Right atrium auricular region (tissue), 2 donors: ENCODE measurements at places on chromosomes 2 and 18.

GRCh38 chr2:191041418-191042161 is 27.6 kb upstream of the STAT1 start:
- peaks cover 15% of the 10 kb centered on the region for H3K36me3 ChIP-seq
- H3K27me3 ChIP-seq, result no peaks in the 10 kb centered on the region

- no peak overlapping the region for H3K27ac ChIP-seq
- DNase-seq, result no peak
- H3K27me3 ChIP-seq, result no peaks in the 10 kb centered on the region
- no peaks in the 10 kb centered on the region for H3K36me3 ChIP-seq
These were observed 186.4 kb downstream of the PIK3C3 start for GRCh38 chr18:42141439-42141838.

DNA sequence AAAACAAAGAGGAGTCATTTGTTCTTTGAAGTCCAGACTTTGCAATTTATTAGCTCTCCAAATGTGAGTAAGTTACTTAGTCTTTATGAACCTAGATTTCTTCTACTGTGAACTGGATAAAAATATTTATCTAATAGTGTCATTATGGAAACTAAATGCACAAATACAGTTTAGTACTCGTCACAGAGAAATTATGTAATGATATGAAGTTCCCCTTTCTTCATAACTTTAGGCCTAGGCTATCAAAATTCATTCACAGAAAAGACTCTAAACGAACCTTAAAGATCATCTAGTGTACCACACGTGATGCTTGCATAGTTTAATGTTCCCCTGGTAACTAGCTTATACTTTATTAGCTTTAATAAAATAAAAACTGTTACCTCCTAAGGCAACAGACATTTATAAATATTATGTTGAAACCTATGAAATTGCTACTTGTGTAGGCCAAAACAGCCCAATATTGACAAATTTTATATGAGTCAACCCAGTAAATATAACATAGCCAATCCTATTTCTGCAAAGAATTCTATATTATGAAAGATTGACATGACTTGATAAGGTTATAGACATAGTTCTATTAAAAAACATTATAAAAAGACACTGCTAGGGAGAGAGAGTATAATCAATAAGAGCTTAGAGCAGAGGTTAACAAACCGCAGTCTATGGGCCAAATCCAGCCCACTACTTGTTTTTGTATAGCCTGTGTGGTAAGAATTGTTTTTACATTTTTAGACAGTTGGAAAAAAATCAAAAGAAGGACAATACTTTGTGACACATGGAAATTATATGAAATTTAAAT is 44.9 kb upstream of the ITPRID2 start:
- H3K4me1 ChIP-seq, result peaks cover 4% of the 10 kb centered on the region
- H3K27ac ChIP-seq, result no peak overlapping the region
- DNase-seq, result no peak
- no peak overlapping the region for H3K4me3 ChIP-seq

- H3K4me1 ChIP-seq, result no peaks in the 10 kb centered on the region
- H3K4me3 ChIP-seq, result no peak overlapping the region
- H3K36me3 ChIP-seq, result no peaks in the 10 kb centered on the region
- no peaks in the 10 kb centered on the region for H3K27me3 ChIP-seq
- no peak overlapping the region for H3K27ac ChIP-seq
These were observed 66.7 kb downstream of the SKA1 start for GRCh38 chr18:50441501-50441900.

GRCh38 chr2:228688007-228688645 is 506.6 kb upstream of the SPHKAP start:
- no peak overlapping the region for H3K27ac ChIP-seq
- no peaks in the 10 kb centered on the region for H3K4me1 ChIP-seq
- H3K27me3 ChIP-seq, result no peaks in the 10 kb centered on the region
- DNase-seq, result no peak

DNA sequence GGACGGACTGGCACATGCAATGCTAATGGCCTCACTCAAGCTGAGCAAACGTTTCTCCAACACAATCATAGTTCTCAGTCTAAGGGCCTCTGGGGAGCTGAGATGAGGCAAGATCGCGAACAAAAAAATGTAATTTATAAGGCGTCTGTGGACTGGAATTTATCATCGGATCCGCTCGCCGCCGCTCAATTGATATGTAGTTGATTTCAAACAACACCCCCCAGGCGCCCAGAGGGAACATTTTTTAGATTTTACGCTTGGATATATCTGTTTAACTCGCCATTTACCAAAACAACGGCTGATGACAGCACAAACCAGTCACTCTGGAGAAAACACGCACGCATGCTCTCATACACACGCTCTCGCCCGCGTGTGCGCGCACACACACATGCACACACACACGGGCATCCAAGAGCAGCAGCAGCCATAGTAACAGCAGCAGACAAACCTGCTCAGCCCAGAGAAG is 335.8 kb downstream of the SMAD2 start:
- H3K27me3 ChIP-seq, result no peaks in the 10 kb centered on the region
- no peak overlapping the region for H3K27ac ChIP-seq
- H3K4me3 ChIP-seq, result no peak overlapping the region

DNA sequence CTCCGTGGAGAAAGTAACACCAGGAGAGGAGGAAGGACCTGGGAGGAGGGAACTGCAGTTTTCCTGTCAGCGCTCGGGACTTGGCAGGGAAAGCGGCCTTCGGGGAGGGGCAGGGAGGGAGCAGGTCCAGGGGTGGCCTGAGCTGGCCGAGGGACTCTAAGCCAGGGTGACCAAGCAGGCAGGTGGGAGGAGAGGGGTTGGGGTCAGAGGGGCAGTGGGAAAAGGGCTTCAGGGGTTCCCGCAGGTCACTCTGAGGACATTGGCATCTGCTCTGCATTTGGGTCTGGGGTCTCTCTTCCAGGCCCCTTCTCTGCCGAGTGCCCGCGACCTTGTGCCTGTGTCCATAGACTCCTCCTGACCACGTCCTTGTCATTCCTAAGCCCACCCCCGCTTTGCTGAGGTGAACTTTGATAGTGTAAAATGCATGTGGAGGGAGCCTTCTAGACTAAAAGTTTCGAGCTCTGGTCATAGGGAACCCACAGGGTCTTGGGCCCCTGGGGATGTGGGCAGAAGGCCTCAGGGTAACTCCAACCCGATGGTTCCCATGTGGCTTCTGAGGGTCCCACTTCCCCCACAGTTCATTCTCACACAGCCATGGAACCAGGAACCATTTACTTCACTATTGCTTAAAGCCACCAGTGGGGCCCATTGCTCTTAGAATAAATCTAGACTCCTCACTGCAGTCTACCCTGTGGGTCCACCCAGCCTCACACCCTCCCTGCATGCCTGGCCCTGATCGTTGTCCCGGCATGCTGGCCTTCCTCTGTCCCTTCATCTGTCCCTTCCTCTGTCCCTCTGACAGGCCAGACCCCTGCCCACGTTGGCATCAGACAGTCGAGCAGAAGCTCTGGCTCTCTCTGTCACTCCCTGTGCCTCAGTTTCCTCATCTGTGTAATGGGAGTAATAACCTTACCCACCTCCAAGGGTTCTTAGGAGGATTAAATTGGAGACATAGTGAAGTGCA is 229.2 kb downstream of the SEPTIN10 start:
- no peaks in the 10 kb centered on the region for H3K27me3 ChIP-seq
- no peaks in the 10 kb centered on the region for H3K36me3 ChIP-seq
- no peak for DNase-seq
- no peak overlapping the region for H3K27ac ChIP-seq
- H3K4me1 ChIP-seq, result no peaks in the 10 kb centered on the region

- H3K27ac ChIP-seq, result no peak overlapping the region
- no peak for DNase-seq
- no peak overlapping the region for H3K4me3 ChIP-seq
- H3K27me3 ChIP-seq, result no peaks in the 10 kb centered on the region
These were observed 927.6 kb upstream of the FANCL start for GRCh38 chr2:59168766-59169165.

- no peaks in the 10 kb centered on the region for H3K27me3 ChIP-seq
- peak; percentile 34 for DNase-seq
- H3K36me3 ChIP-seq, result no peaks in the 10 kb centered on the region
- H3K4me1 ChIP-seq, result no peaks in the 10 kb centered on the region
- no peak overlapping the region for H3K4me3 ChIP-seq
These were observed 3.1 kb upstream of the AQP12A start for GRCh38 chr2:240688553-240688919.

- no peak overlapping the region for H3K27ac ChIP-seq
- DNase-seq, result no peak
- H3K27me3 ChIP-seq, result no peaks in the 10 kb centered on the region
- no peaks in the 10 kb centered on the region for H3K4me1 ChIP-seq
These were observed 18.2 kb upstream of the MBOAT2 start for GRCh38 chr2:9021563-9022211.

- H3K4me3 ChIP-seq, result no peak overlapping the region
- peaks cover 37% of the 10 kb centered on the region for H3K4me1 ChIP-seq
- H3K36me3 ChIP-seq, result no peaks in the 10 kb centered on the region
- H3K27me3 ChIP-seq, result peaks cover 2% of the 10 kb centered on the region
- no peak overlapping the region for H3K27ac ChIP-seq
These were observed 3.2 kb downstream of the GLI2 start for GRCh38 chr2:120738786-120739437.

- no peaks in the 10 kb centered on the region for H3K4me1 ChIP-seq
- no peaks in the 10 kb centered on the region for H3K27me3 ChIP-seq
- no peak overlapping the region for H3K27ac ChIP-seq
- no peaks in the 10 kb centered on the region for H3K36me3 ChIP-seq
These were observed 195.7 kb upstream of the VWC2L start for GRCh38 chr2:214215107-214215506.

DNA sequence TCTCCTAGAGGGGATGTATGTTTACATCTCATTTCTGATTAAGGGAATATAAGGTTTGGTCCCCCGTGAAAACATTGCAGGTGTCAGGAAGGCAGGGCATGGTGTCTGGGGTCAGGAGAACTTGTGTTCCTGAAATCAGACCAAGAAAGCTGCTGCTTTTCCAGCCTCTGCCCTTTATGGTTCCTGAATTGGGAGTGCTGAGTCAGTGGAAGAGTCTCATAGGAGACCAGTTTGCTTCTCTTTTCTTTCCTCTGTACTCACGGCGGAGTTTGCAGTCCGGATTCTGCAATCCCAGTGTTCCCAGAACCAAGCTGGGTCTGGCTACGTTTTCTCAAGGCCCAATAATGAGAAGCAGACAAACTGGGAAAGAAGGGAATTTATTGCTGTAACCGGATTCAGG is 5.1 kb upstream of the MARCO start:
- H3K27me3 ChIP-seq, result no peaks in the 10 kb centered on the region
- no peak overlapping the region for H3K27ac ChIP-seq
- no peaks in the 10 kb centered on the region for H3K36me3 ChIP-seq
- H3K4me1 ChIP-seq, result no peaks in the 10 kb centered on the region

- H3K4me3 ChIP-seq, result no peak overlapping the region
- no peak overlapping the region for H3K27ac ChIP-seq
- H3K27me3 ChIP-seq, result no peaks in the 10 kb centered on the region
- DNase-seq, result no peak
- no peaks in the 10 kb centered on the region for H3K4me1 ChIP-seq
- no peaks in the 10 kb centered on the region for H3K36me3 ChIP-seq
These were observed 32.1 kb upstream of the INSIG2 start for GRCh38 chr2:118056165-118056534.

DNA sequence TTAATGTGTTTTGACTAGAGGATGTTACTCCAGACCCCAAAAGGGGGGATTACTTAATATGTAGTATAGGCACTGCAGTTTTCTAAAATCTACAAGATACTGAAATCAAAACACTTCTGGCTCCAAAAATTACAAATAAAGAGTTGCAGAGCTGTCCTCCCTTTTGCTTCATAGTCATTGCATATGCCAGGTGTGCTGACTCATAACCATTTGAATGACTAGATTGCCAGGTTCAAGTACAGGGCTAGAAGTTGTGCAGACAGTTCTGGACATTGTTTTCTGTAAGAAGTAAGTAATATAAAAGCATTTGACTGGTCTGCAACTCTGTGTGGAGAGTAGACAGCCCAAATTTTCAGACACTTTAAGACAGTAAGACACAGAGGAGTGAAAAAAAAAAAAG is 6.7 kb downstream of the CWC22 start:
- no peak overlapping the region for H3K27ac ChIP-seq
- H3K36me3 ChIP-seq, result no peaks in the 10 kb centered on the region
- DNase-seq, result no peak
- no peaks in the 10 kb centered on the region for H3K27me3 ChIP-seq

DNA sequence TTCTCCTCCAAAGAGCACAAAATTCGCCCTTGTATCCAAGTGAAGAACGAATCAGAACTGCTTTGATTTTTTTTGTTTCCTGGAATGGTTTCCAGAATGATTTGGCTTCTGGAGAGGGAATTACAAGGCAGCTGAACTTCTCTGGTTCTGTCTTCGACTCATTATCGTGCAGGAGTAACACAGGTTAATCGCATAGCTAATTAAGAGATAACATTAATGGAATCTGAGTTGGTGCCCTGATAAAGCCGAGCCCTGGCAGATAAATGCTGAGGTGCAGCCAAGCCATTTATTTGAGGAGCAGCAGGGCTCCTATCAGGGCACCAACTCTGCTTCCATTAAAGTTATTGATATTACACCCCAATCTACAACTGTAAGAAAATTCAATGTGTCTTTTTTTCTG is 433.7 kb downstream of the ZNF521 start:
- H3K27me3 ChIP-seq, result no peaks in the 10 kb centered on the region
- H3K4me3 ChIP-seq, result no peak overlapping the region
- no peak overlapping the region for H3K27ac ChIP-seq
- no peak for DNase-seq
- H3K36me3 ChIP-seq, result no peaks in the 10 kb centered on the region

- no peak overlapping the region for H3K4me3 ChIP-seq
- no peaks in the 10 kb centered on the region for H3K27me3 ChIP-seq
- H3K4me1 ChIP-seq, result peaks cover 78% of the 10 kb centered on the region
- DNase-seq, result no peak
- H3K27ac ChIP-seq, result peak overlapping the region; percentile 49
- H3K36me3 ChIP-seq, result no peaks in the 10 kb centered on the region
These were observed 69.7 kb downstream of the ZNF521 start for GRCh38 chr18:25282282-25282681.

GRCh38 chr2:159998961-159999360 is 63.5 kb downstream of the PLA2R1 start:
- H3K36me3 ChIP-seq, result no peaks in the 10 kb centered on the region
- no peak overlapping the region for H3K27ac ChIP-seq
- no peak overlapping the region for H3K4me3 ChIP-seq
- no peak for DNase-seq
- no peaks in the 10 kb centered on the region for H3K4me1 ChIP-seq
- H3K27me3 ChIP-seq, result no peaks in the 10 kb centered on the region

DNA sequence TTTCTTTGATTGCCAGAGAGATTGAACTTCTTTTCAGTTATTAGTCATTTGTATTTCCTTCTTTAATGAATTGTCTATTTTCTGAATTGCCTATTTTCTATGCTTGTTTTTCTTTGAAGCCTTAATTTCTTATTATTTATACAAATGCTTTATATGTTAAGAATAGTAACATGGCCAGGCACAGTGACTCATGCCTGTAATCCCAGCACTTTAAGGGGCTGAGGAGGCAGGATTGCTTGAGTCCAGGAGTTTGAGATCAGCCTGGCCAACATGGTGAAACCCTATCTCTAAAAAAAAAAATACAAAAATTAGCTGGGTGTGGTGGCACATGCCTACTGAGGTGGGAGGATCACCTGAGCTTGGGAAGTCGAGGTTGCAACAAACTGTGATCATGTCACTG is 4.7 kb upstream of the RAB11FIP5 start:
- H3K27me3 ChIP-seq, result no peaks in the 10 kb centered on the region
- no peak overlapping the region for H3K4me3 ChIP-seq

GRCh38 chr2:37192551-37192950 is 3.7 kb upstream of the CEBPZOS start:
- no peak overlapping the region for H3K27ac ChIP-seq
- H3K4me1 ChIP-seq, result peaks cover 6% of the 10 kb centered on the region
- H3K36me3 ChIP-seq, result no peaks in the 10 kb centered on the region
- H3K27me3 ChIP-seq, result no peaks in the 10 kb centered on the region
- no peak for DNase-seq

GRCh38 chr18:59437851-59438569 is 78.9 kb upstream of the LMAN1 start:
- H3K4me1 ChIP-seq, result no peaks in the 10 kb centered on the region
- no peak overlapping the region for H3K4me3 ChIP-seq
- no peak overlapping the region for H3K27ac ChIP-seq
- H3K36me3 ChIP-seq, result no peaks in the 10 kb centered on the region
